Neural cell (in vitro differentiated cells): ENCODE measurements at places on chromosomes 3 and 15. TPM values are rescaled to one million over a fixed set of nuclear protein-coding genes. Genes with fewer than 3 reads are reported as not detected.

Gene SAXO2
- polyA plus RNA-seq = 4.0 and 8.6 TPM in 2 replicates

Gene LEKR1
- polyA plus RNA-seq = 0.14 and 2.7 TPM in 2 replicates

Gene FETUB
- not detected in 2 replicates for polyA plus RNA-seq

Gene SOX2
- polyA plus RNA-seq = 7.2 and 7.5 TPM in 2 replicates

Gene CTXN2
- polyA plus RNA-seq = 0.54 and 0.69 TPM in 2 replicates

Gene HGD
- polyA plus RNA-seq = 1.3 TPM in 1 of 2 replicates, not detected in the other
